ENCODE measurements at places on chromosomes 1 and 21. TPM values are rescaled to one million over a fixed set of nuclear protein-coding genes. Genes with fewer than 3 reads are reported as not detected.

The LRIF1 gene
- total RNA-seq = 24.9 TPM

The TRNAU1AP gene
- 18.9 TPM for total RNA-seq

The LRRIQ3 gene
- 0.74 TPM for total RNA-seq

The S100A7 gene
- total RNA-seq = not detected

The PCSK9 gene
- total RNA-seq = 3.1 TPM

The NTMT2 gene
- not detected for total RNA-seq

The HAO2 gene
- total RNA-seq = not detected

The OR2G2 gene
- not detected for total RNA-seq

The LINGO4 gene
- total RNA-seq = not detected

The CLDN17 gene
- not detected for total RNA-seq

The CHIA gene
- not detected for total RNA-seq

The CHODL gene
- not detected for total RNA-seq

The CD2 gene
- total RNA-seq = not detected

The LHX8 gene
- total RNA-seq = 1.3 TPM

The FMOD gene
- not detected for total RNA-seq

The RAVER2 gene
- total RNA-seq = 5.1 TPM

The FCMR gene
- 5.1 TPM for total RNA-seq

The KIF21B gene
- total RNA-seq = 1.8 TPM

The TNFRSF14 gene
- 0.55 TPM for total RNA-seq

The KLHDC8A gene
- total RNA-seq = 0.75 TPM

The CSDE1 gene
- 177 TPM for total RNA-seq

The NBPF6 gene
- not detected for total RNA-seq

The PINK1 gene
- 34.2 TPM for total RNA-seq

The EPHB2 gene
- total RNA-seq = 32.6 TPM

The LCE3D gene
- 3.4 TPM for total RNA-seq

The OR2M3 gene
- total RNA-seq = not detected

The NRIP1 gene
- total RNA-seq = 13.2 TPM

The LCE1D gene
- total RNA-seq = not detected

The DNAJC28 gene
- total RNA-seq = 0.48 TPM

The CD52 gene
- not detected for total RNA-seq

The KIAA0040 gene
- 0.95 TPM for total RNA-seq

The GRIK1 gene
- not detected for total RNA-seq

The HEYL gene
- 3.4 TPM for total RNA-seq

The MTF1 gene
- 4.4 TPM for total RNA-seq

The PDIK1L gene
- 1.9 TPM for total RNA-seq

The TTC24 gene
- not detected for total RNA-seq

The ZNF593OS gene
- total RNA-seq = 0.25 TPM

The KRTAP6-1 gene
- total RNA-seq = not detected

The TCHH gene
- total RNA-seq = 0.30 TPM

The ANGEL2 gene
- total RNA-seq = 18.1 TPM

The AKR7A3 gene
- total RNA-seq = 0.06 TPM

The TMEM54 gene
- 26.2 TPM for total RNA-seq

All from A549 treated with Hydrocortisone at 1 μM for 4 hours (cell line).